Muscle of back (tissue), 13 donors: ENCODE measurements at places on chromosomes 3 and 15.

DNA sequence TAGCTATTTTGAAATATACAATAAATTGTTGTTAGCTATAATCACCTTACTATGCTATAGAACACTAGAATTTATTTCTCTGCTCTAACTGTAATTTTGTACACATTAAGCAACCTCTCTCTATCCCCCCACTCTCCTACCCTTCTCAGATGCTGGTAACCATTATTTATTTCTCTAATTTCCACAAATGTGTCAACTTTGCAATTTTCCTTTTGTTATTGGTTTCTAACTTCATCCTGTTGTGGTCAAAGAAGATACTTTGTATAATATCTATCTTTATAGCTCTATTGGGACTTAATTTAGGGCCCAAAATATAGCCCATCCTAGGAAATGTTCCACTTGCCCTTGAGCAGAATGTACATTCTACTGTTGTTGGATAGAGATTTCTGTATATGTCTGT, 229.3 kb downstream of the SATB1 start:
- DNase-seq, result no peak

- DNase-seq, result no peak
Observed at GRCh38 chr3:113278599-113278955, 67.2 kb downstream of the BOC start.

- DNase-seq, result no peak
Observed at GRCh38 chr3:57978316-57978715, 29.9 kb upstream of the FLNB start.

GRCh38 chr15:39942101-39942752, 8.3 kb downstream of the EIF2AK4 start:
- DNase-seq, result no peak

GRCh38 chr3:37967260-37967881, 23.2 kb upstream of the VILL start:
- peak; percentile 46 for DNase-seq

GRCh38 chr3:57110214-57110613, 49.8 kb downstream of the SPATA12 start:
- no peak for DNase-seq
